ENCODE measurements at places on chromosomes 3 and 15. TPM values are rescaled to one million over a fixed set of nuclear protein-coding genes. Genes with fewer than 3 reads are reported as not detected.

The ITGA11 gene
- total RNA-seq = 55.0 TPM

The MEIS2 gene
- total RNA-seq = 53.5 TPM

The SAMD7 gene
- not detected for total RNA-seq

The GRAMD1C gene
- 1.3 TPM for total RNA-seq

The GRM7 gene
- total RNA-seq = under 0.01 TPM

The PROK2 gene
- not detected for total RNA-seq

The CPEB1 gene
- total RNA-seq = 13.7 TPM

The ARPIN gene
- 9.8 TPM for total RNA-seq

The SPG11 gene
- total RNA-seq = 78.7 TPM

The CHRM5 gene
- total RNA-seq = under 0.01 TPM

The PSMA4 gene
- total RNA-seq = 130 TPM

The CSNK1G1 gene
- 20.6 TPM for total RNA-seq

The EFHB gene
- total RNA-seq = 0.28 TPM

The FSTL1 gene
- 887 TPM for total RNA-seq

The MEX3B gene
- 6.1 TPM for total RNA-seq

The SLC27A2 gene
- total RNA-seq = 0.92 TPM

The SCN5A gene
- 0.37 TPM for total RNA-seq

The IP6K2 gene
- total RNA-seq = 38.3 TPM

The SPINK8 gene
- total RNA-seq = not detected

The CSPG4 gene
- total RNA-seq = 15.3 TPM

The ISLR2 gene
- total RNA-seq = 0.28 TPM

The COL6A5 gene
- total RNA-seq = not detected

The TMEM44 gene
- 6.1 TPM for total RNA-seq

The GAP43 gene
- total RNA-seq = 0.14 TPM

The C3orf70 gene
- 0.14 TPM for total RNA-seq

The SLC22A13 gene
- total RNA-seq = 0.28 TPM

The IL5RA gene
- not detected for total RNA-seq

The EPHA6 gene
- under 0.01 TPM for total RNA-seq

The PATL2 gene
- total RNA-seq = 0.43 TPM

The CHSY1 gene
- 59.3 TPM for total RNA-seq

The CXCR6 gene
- total RNA-seq = 0.28 TPM

The ZNF80 gene
- total RNA-seq = not detected

The PP2D1 gene
- not detected for total RNA-seq

The ALG1L2 gene
- not detected for total RNA-seq

The MYLK gene
- 191 TPM for total RNA-seq

The NPAP1 gene
- total RNA-seq = not detected

The CYP19A1 gene
- 4.0 TPM for total RNA-seq

The HEMK1 gene
- total RNA-seq = 10.7 TPM

The TGM5 gene
- not detected for total RNA-seq

The RSRC1 gene
- 31.7 TPM for total RNA-seq

The TERC gene
- total RNA-seq = 37.7 TPM

The TM6SF1 gene
- 0.55 TPM for total RNA-seq

The SERPINI2 gene
- not detected for total RNA-seq

The IQCH gene
- 3.3 TPM for total RNA-seq

The WDR49 gene
- total RNA-seq = under 0.01 TPM

The ZDHHC19 gene
- total RNA-seq = not detected

The HERC2 gene
- 30.3 TPM for total RNA-seq

The C3orf20 gene
- total RNA-seq = 0.09 TPM

The GRK7 gene
- total RNA-seq = not detected

The AMOTL2 gene
- 92.3 TPM for total RNA-seq

The MORC1 gene
- total RNA-seq = not detected

The GOLGA8T gene
- 0.14 TPM for total RNA-seq

The PRSS50 gene
- not detected for total RNA-seq

The CACNA2D3 gene
- 0.18 TPM for total RNA-seq

The ATP13A5 gene
- total RNA-seq = not detected

The UBE2Q2 gene
- total RNA-seq = 46.6 TPM

The C3orf22 gene
- total RNA-seq = not detected
